ENCODE measurements at places on chromosomes 2 and 18.

- no peak for DNase-seq
Observed at GRCh38 chr2:23518481-23519333, 133.7 kb downstream of the KLHL29 start.

DNA sequence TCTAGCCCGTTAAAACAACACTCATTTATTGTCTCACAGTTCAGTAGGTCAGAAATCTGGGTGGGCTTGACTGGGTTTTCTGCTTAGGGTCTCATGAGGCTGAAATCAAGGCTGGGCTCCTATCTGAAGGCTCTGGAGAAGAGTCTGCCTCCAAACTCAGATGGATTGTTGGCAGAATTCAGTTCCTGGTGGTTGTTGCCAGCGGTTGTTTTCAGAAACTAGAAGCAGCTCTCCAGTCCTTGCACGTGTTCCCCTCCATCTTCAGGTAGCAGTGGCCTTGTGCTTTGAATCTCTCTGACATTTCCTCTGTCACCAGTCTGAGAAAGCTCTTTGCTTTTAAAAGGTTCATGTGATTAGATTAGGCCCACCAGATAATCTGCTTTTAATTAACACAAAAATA lies 20.1 kb upstream of the FN1 start:
- DNase-seq, result no peak

DNA sequence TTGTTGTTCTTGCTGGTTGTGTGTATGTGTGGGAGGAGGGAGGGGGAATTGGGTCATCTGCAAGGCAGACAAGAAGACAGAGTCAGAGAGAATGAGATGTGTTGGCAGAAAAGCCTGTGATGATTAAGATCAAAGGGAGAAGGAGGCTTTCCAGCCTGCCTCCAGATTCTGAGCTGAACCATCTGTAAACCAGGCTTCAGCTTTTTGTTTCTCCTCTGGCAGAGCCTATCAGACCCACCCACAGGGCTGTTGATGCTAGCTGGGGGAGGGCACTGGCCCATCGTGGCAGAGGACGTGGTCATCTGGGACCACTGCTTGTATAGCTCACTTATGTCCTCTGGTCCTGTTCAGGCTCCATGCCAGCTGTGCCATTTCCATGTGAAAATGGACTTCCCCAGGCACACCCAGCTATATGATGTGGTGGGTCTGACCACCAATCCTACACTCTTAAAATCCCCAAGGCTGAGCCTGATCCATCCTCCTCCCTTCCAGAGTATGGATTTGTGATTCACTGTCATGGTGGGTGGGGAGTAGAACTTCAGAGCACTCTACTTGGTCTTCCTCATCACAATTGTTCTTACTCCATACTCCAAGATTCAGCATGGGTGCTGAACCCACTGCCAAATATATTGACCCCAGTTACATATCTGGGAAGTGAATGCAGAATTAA lies 27.8 kb upstream of the COL6A3 start:
- no peak for DNase-seq

DNA sequence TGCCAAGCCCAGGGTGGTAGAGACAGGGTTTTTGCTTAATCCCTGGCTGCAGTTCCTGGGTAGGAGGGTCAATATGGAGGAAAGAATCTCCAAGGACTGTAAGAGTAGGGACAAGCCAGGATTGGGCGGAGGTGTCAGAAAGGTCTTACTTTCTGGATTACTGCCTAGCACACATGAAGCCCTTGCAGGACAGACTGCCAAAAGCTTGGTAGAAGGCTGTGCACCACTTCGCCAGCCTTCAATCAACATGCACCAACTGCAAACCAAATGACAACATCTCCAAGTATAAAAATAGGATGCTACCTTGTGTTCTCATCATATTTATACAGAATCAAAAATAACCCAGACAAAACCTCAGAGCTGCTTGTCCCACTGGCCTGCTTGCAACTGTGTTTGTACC lies 3.7 kb downstream of the ZNF142 start:
- DNase-seq, result no peak

DNA sequence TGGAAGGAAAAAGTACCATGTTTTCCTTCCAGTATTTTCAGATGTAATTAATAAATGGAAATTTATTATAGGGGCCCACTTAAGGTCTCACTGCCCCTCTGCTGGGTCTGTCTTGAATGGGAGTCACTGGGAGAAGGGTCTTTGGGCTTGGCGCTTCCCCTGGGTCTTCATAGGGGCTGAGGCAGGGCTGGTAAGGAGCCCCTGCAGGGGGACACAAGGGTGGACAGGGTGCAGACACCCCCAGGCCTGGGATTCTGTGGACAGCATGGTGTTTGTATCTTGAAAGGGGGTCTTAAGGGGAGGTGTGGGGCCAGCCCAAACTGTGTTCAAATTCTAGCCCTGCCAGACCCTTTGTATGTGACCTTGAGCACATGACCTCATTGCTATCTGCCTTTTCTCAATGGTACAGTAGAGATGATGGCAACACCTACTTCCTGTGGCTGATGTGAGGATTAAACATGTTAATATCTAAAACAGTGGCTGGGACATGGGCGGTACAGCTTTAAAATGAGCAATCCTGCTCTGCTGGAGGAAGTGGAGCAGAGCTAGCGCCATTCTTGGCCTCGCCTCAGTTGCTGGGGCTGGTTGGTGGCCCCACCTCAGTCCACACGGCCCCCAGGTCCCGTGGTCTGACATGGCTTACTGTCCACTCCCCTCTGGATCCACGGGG lies 71.6 kb downstream of the GNAL start:
- no peak for DNase-seq

DNA sequence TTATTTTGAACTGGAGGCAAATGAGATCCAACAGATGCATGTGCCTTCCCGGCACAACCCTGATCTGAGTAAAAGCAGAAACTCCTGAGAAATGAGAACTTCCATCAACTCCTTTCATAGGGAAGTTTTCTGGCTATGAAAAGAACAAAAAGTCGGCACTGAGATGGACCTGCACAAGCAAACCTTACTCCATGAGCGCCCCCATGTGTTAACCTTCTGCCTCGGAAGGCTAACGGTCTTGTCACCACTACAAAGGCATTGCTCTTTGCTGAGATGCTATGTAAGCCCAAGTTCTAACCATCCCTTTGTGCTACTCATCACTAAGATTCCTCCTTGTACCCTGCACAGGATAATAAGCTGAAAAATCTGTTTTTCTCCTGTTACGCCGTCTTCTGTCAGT lies 57.3 kb upstream of the SULT1C3 start:
- no peak for DNase-seq

DNA sequence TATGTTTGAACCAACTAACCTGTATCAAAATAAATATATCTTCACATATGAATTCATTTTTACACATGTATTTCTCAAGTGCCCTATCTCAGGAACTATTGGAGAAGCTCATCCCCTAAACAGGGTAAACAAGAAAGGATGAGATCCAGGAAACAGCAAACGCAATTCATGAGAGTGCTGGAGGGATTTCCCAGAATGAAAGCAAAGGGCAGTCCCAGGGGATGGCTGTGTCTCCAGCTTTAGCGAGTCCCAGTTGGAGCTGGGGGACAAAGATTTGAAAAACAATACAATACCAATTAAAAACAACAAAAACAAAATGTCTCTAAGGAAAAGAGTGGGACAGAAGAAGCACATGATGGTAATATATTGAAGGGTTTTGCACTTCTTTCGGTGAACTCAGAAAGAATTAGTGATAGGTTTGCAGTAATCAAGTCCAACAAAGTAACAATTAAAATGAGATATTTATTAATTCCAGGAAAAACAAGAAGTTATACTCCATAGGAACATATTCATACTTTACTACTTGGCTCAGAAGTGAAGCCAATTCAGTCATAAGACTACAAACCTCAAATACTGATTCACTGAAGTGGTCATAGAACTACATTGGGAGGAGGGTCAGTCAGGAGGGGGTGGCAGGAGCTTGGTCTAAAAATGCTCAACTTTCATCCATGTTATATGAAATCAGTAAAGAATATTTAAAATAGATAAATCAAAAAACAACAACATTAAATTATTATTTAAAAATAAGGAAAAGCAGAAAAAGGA lies 73.1 kb upstream of the PDE1A start:
- DNase-seq, result no peak

DNA sequence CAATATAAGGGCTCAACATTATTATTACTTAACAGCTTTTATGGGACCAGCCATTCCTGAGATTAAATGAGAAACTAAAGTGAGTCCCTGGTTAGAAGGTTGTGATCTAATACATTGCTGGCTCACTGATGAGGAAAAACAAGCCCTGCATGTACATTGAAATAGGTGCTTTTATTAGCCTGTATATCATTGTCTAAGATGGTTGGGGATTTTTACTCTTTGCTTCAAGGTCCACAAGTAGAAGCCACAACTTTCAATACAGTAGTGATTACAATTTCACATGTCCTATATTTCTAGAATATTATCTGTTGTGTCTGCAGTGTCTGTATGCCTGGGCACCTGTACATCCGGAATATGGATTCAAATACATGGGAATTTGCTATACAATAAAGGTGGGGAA lies 104.1 kb upstream of the FZD5 start:
- DNase-seq, result no peak

DNA sequence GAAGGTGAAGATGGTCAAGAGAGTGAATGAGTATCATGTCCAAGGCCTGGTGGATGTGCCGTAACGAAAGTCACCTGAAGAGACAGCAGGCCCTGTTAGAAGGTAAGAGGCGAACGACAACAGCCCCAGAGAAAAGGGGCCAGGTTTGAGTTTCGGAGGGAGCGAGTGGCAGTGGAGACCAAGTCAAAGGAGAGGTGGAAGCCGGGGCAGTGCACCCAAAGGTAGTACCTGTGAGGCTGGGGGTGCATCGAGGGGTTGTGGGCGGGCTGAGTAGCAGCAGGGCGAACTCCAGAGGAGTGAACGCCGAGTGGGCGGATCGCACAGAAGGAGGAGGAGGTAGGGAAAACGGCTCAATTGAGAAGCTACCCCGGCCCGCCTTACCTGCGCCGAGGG lies 358 bp downstream of the USP37 start:
- no peak for DNase-seq

DNA sequence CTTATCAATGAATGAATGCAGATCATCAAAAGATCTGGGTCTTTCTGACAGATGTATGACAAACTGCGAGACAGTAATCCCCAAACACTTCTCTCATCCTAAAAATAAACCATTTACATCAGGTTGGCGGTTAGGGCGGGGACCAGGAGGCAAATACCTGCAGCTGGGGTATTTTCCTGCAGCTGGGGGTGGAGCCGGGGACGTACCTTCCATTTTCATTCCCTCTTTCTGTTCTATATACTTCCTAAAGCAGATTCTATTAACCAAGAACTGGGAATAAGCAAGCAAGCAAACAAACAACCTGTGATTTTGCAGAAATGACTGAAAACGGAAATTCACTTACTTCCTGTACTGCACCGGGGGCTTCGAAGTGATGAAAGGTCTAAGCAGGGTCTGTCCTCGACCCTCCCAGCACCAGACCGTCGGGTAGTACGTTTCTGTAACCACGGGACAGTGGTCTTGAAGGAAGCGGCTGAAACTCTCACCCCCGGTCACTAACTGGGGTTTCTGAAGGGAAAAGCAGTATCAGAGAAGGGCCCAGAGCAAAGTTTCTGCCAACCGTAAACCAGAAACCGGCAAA lies 1.2 kb downstream of the ABHD3 start:
- DNase-seq, result no peak

- DNase-seq, result no peak
Observed at GRCh38 chr2:125730921-125731320, 925.0 kb upstream of the GYPC start.

- DNase-seq, result no peak
Observed at GRCh38 chr2:78601113-78601512, 424.4 kb upstream of the REG3G start.

- DNase-seq, result no peak
Observed at GRCh38 chr18:52588931-52589330, 248.9 kb downstream of the DCC start.

GRCh38 chr2:168348076-168348475 lies 100.7 kb upstream of the STK39 start:
- no peak for DNase-seq

GRCh38 chr2:159035790-159036411 lies 67.5 kb downstream of the TANC1 start:
- no peak for DNase-seq

DNA sequence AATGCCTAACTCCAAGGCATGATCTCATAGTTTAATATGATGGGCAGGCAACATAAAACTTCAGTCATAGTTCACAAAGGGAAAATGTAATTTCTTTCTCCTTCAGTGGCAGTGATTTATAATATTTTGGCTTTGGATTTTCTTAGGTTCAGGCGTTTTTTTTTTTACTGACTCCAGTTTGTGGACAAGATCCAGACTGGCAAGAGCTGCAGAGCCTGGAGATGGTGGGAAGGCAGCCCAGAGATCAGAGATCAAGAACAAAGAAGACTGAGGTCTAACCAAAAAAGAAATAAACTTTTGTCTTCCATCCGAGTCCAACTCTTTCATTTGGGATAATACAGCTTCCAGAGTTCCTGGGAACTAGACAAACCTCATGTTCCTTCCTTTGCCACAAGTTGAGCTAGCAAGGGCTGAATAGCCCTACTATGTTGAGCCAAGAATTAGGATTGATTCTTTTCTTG lies 215.3 kb upstream of the SETBP1 start:
- DNase-seq, result no peak

GRCh38 chr2:76984359-76984758 lies 537.8 kb downstream of the LRRTM4 start:
- DNase-seq, result no peak

DNA sequence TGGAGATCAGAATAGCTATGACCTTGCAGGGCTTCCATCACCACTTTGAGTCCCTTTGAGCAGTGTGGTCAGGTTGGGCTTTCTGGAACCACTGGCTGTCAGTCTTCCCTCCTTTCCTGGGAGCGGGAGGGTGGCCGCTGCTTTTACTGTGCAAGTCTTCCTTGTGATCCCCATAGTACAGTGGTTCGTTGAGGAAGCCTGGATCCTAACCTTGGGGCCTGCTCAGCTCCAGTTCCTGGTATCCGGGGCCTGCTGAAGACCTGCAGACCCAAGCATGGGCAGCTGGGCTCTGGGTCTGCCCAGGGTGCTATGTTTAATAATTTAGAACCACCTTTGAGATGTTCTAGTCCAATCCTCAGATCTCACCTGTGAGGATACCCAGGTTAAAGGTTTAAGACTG lies 104.2 kb downstream of the CLIP4 start:
- DNase-seq, result no peak

GRCh38 chr2:165877565-165878550 lies 75.7 kb downstream of the TTC21B start:
- no peak for DNase-seq

- DNase-seq, result no peak
Observed at GRCh38 chr2:199329031-199329430, 128.7 kb downstream of the SATB2 start.

DNA sequence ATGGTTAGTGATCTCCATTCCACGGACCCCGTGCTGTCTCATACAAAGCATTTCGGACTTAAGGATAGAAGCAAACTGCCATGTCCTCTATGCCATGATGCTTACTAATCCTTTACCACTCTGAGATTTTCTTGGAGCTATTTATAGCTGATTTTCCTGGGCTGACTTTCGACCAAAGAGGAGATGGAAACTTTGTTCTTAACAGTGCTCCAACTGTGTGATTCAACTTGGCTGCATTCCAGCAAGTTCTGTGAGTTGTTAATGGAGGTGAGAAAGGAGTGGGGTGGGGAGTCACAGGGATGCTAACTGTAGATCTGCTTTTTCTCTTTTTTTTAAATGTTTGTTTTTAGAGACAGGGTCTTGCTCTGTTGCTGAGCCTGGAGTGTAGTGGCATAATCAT lies 45.5 kb upstream of the MSH2 start:
- no peak for DNase-seq

Measured in forelimb muscle (tissue), 1 donor.